IMR-90 (cell line): ENCODE measurements at places on chromosomes 7 and 10.
A peak's percentile ranks its signal among the peaks of the same experiment; 100 is the strongest.

GRCh38 chr7:141076377-141076776 lies 2.5 kb downstream of the TMEM178B start:
- no peak overlapping the region for H3K4me3 ChIP-seq
- no peaks in the 10 kb centered on the region for H3K36me3 ChIP-seq
- H3K4me1 ChIP-seq: peaks cover 1% of the 10 kb centered on the region; the same call in 1 of the 2 replicates
- H3K27ac ChIP-seq: no peak overlapping the region

DNA sequence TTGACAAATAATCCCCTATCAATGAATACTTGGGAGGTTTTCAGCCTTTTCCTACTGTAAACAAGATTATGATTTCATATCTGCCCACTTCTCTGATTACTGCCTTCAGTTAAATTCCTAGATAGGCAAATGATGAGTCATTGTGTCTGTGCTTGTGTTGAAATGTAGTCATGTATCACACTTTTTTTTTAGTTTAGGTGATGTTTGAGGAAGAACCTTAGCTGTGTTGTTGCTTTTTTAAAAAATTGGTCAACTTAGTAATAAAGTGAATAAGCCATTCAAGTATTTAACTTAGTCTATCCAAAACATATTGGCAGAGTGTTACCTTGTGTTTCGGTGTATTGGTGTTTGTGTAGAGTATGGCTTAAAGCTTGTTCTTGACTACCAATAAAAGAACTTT lies 60.0 kb downstream of the WAC start:
- H3K27ac ChIP-seq: no peak overlapping the region
- peak; percentile 88 for DNase-seq
- H3K36me3 ChIP-seq: peaks cover 23% of the 10 kb centered on the region
- H3K4me3 ChIP-seq: no peak overlapping the region

GRCh38 chr7:37732253-37732652 lies 48.7 kb downstream of the GPR141 start:
- H3K27ac ChIP-seq: no peak overlapping the region
- no peaks in the 10 kb centered on the region for H3K4me1 ChIP-seq
- H3K4me3 ChIP-seq: no peak overlapping the region

GRCh38 chr10:115903207-115903606 lies 369.8 kb downstream of the GFRA1 start:
- H3K27ac ChIP-seq: no peak overlapping the region
- H3K4me1 ChIP-seq: no peaks in the 10 kb centered on the region
- H3K4me3 ChIP-seq: no peak overlapping the region
- no peaks in the 10 kb centered on the region for H3K36me3 ChIP-seq

DNA sequence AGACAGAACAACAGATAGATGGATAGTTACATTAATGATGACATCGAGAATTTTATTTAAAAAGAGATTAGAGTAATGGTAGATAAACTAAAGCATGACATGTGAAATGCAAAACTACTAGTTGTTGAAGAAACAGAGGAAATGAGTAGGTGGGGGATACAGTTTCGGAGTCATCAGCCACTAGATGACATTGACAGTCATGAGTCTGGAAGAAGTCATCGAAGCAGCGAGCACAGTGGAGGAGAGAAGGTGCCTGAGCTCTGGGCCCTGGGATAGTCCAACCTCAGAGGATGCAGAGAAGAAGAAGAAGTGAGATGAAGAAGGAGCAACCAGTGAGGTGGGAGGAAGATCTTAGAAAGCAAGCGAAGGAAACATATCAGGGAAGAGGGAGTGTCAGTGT lies 20.2 kb upstream of the SEC61A2 start:
- DNase-seq: no peak
- no peaks in the 10 kb centered on the region for H3K27me3 ChIP-seq
- H3K27ac ChIP-seq: no peak overlapping the region
- H3K36me3 ChIP-seq: peaks cover 35% of the 10 kb centered on the region
- H3K4me3 ChIP-seq: no peak overlapping the region

DNA sequence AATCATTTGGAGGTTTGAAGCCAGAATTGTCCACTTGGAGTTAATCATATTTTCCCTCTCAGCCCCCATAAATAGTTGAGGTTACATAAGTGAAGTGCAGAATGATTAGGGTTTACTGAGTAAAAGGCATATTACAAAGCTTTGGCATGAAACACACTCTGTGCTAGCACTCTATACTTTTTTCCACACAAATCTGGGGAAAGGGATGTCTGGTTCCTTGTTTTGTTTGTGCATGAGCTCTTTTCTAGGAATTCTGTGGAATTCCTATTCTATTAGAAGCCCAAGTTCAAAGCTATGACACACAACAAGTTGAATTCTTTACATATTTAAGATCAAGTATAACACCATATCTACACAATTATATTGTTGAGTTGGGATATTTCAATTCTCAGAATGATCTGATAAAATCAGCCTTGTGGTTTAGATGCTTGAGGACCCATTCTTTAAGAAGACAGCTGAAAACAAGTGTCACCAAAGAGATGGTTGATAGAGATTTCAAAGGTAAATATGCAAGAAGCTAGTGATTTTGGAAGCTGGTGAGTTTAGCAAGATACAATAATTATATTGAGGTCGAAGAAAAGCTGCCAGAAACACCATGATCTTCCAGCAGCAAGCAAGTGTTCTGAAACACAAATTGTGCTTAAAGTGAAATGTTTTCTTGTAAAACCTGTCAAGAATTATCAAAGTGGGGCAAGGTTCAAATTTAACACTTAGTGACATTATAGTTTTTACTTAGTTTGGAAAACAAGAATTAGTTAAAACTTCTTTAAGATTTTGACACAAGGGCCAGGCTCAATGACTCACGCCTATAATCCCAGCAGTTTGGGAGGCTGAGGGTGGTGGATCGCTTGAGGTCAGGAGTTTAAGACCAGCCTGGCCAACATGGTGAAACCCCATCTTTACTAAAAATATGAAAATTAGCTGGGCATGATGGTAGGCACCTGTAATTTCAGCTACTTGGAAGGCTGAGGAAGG lies 122.6 kb downstream of the INHBA start:
- H3K27me3 ChIP-seq: no peaks in the 10 kb centered on the region
- no peak overlapping the region for H3K4me3 ChIP-seq
- H3K4me1 ChIP-seq: peaks cover 12% of the 10 kb centered on the region; the same call in 1 of the 2 replicates
- H3K36me3 ChIP-seq: no peaks in the 10 kb centered on the region

- peaks cover 6% of the 10 kb centered on the region for H3K4me1 ChIP-seq
- DNase-seq: no peak
- peak overlapping the region; percentile 39; the same call in 1 of the 2 replicates for H3K4me3 ChIP-seq
These were observed 1.2 kb downstream of the GAL3ST4 start for GRCh38 chr7:100166970-100167911.

DNA sequence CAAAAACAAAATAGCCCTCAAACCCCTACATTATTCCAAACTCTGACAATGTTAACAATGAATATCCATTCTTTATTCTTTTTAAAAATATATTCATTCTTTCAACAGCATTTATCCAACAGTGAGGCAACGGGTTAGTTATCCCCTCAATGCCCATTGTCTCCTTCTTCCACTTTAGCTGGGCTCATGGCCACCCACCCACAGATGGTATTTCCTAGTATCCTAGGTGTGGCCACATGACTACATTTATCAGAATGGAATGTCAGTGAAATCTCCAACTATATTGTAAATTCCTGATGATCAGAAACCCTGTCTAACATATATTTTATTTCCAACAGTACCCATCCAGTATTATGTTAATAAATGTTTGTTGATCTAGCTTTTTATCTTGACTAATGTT lies 13.6 kb downstream of the HOXA1 start:
- no peaks in the 10 kb centered on the region; the same call in 1 of the 2 replicates for H3K4me1 ChIP-seq
- H3K36me3 ChIP-seq: no peaks in the 10 kb centered on the region
- no peak for DNase-seq
- no peak overlapping the region for H3K27ac ChIP-seq
- no peaks in the 10 kb centered on the region for H3K27me3 ChIP-seq
- no peak overlapping the region for H3K4me3 ChIP-seq
